ENCODE measurements at places on chromosomes 3 and 15. TPM values are rescaled to one million over a fixed set of nuclear protein-coding genes. Genes with fewer than 3 reads are reported as not detected.

DNA sequence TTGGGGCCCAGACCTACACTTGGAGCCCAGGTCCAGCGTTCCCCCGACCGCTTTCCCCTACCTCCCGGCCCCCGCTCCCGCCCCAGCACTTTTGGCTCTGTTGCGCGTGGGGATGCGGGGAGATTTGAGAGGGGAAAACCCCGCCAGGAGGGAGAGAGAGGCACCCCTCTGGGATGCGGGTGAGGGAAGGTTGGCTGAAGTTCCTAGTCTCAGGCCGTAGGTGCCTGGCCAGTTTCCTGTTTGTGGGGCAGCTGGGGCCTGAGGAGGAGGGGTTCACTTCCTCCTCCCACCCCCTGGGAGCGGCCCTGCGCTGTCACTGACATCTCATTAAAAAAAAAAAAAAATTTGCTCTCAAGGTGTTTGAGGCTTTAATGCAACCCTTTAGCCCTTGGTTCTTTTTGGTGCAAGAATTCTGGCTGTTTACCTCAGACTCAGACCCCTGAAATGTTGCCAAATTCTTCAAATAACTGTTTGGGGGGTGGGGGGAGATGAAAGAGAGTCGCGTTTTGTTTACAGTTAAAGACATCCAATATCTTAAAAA is 2.6 kb downstream of the FAM43A start:
- peak; percentile 48 for DNase-seq

GRCh38 chr3:71251156-71251775 is 332.3 kb downstream of the FOXP1 start:
- no peak for DNase-seq

- no peak for DNase-seq
Observed at GRCh38 chr3:40745381-40746106, 220.8 kb downstream of the ZNF621 start.

GRCh38 chr15:38578626-38579025 is 14.0 kb upstream of the RASGRP1 start:
- no peak for DNase-seq

DNA sequence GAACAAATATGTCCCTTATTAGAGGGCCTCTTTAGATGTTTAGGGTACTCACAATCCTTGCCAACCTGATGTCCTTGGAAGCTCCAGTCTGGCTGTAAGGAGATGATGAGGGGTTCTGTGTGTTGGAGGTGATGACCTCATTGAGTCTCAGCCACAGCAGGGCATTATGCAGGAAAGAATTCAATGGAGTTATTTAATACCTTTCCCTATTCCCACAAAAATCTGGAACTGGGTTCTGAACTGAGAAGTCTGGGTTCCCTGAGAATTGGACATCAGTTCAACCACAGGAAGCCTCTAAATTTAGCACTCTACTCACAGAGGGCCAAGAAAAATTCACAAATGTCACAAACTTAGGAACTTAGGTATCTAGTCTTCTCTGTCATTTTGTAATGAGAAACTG is 36.9 kb downstream of the SLC35A5 start:
- no peak for DNase-seq

GRCh38 chr15:74958320-74958907 is 1.8 kb upstream of the RPP25 start:
- DNase-seq = peak; percentile 87

DNA sequence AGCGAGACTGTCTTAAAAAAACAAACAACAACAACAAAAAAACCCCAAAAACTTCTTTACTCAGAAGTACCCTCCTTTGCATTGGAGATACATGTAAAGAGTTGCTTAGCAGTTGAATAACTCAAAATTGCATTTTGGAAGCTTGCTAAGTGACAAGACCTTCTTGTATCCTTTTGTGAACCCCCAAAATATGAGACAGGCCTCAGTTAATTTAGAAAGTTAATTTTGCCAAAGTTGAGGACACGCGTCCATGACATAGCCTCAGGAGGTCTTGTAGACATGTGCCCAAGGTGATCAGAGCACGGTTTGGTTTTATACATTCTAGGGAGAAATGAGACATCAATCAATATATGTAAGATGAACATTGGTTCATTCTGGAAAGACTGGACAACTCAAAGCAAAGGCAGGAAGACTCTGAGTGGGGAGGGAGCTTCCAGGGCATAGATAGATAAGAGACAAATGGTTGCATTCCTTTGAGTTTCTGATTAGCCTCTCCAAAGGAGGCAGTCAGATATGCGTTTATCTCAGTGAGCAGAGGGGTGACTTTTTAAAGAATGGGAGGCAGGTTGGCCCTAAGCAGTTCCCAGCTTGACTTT is 1.7 kb upstream of the ARF4 start:
- no peak for DNase-seq

- DNase-seq = no peak
Observed at GRCh38 chr3:110799271-110799670, 272.3 kb upstream of the NECTIN3 start.

- DNase-seq = no peak
Observed at GRCh38 chr3:124516333-124516732, 213.9 kb upstream of the UMPS start.

GRCh38 chr3:70982700-70983140 is 600.8 kb downstream of the FOXP1 start:
- peak; percentile 34 for DNase-seq

DNA sequence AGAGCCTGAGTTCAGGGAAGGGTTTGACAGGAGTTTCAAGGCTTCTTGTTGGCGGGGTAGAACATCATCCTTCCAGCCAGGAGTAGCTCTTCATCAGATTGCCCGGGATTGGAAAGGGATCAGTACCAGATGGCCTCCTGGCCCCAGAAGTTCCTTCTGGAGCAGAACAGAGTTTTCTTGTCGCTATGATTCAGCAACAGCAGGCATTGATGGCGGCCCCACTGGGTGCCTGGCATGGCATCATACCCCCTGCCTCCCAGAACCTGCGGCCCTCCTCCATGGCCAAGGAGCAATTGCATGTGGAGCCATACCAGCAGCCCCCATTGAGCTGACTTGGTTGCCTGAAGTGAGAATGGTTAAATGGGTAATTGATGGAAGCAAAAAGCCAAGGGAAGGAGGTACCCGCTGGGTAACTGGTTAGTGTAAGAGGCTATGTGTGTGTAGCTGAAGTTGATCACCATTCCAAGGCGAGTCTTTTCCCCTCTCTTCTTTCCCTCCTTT is 305.6 kb downstream of the PTPRG start:
- no peak for DNase-seq

- DNase-seq = no peak
Observed at GRCh38 chr3:135970506-135971116, 5.1 kb downstream of the PPP2R3A start.

GRCh38 chr15:58467722-58468423 is 36.1 kb downstream of the LIPC start:
- DNase-seq = no peak

DNA sequence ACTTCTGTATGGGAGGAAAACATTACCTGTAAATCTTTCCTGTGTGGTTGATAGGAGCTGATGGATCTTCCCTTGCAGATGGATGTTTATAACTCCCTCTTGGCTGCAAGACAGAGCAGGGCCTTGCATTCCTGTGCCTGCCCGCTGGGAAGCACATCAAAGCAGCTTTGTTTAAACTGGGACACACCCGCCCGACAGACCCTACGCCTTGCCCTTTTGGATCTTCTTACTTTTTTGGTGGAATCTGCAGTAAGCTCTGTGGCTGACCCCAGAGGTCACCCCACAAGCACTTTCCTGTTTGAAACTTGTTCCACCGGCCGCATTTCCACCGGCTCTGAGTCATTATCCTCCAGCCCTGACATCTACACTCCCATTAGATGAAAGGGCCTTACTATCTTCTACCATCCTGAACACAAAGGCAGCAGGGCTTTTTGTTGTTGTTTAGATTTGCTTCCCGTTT is 244.1 kb upstream of the STT3B start:
- DNase-seq = peak; percentile 20

PLA2G4E gene
- total RNA-seq = not detected

FSIP1 gene
- 4.1 TPM for total RNA-seq

LMOD3 gene
- 0.11 TPM for total RNA-seq

SERINC4 gene
- total RNA-seq = 0.21 TPM

STXBP5L gene
- total RNA-seq = 0.22 TPM

Measured in colonic mucosa (tissue), 4 donors.